RCC 7860 (cell line): ENCODE measurements at places on chromosomes 13 and 19.

- DNase-seq = no peak
Observed at GRCh38 chr13:109396266-109396665, 390.1 kb downstream of the IRS2 start.

- DNase-seq = no peak
Observed at GRCh38 chr13:66139250-66139649, 1090.9 kb downstream of the PCDH9 start.

DNA sequence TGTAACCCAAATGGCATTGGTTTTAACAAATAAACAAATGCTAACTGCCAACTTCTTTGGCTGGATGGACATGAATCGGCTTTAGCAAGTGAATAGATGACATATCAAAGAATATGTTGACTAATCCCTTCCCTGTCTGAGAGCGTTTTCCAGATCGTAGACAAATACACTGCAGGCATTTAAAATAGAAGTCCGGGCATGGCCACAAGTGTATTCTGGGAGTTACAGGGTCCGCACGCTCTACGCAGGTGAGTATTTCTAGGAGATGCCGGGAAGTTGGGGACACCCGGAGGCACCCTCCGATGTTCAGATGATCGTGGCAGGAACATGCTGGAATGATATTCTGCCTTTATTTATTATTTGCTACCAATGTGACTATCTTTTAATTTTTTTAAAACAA is 53.2 kb upstream of the ZNF536 start:
- no peak for DNase-seq

DNA sequence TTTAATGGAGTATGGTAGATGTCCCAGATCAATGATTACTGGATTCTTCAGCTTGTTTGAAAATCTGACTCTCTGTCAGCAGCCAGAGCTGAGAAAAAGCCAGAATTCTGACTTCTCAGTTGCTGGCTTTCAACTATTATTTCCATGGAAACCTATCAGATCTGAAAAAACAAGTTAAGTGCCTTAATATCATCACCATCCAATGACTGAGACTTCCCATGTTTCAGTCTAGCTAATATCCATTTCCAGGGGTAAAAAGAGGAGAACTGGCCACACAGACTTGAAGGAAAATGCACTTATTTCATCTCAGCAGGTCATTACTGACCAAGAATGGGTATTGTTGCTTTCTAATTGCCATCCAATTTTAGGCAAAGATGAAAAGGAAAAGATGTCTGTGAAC is 75.2 kb downstream of the TNFSF11 start:
- no peak for DNase-seq

DNA sequence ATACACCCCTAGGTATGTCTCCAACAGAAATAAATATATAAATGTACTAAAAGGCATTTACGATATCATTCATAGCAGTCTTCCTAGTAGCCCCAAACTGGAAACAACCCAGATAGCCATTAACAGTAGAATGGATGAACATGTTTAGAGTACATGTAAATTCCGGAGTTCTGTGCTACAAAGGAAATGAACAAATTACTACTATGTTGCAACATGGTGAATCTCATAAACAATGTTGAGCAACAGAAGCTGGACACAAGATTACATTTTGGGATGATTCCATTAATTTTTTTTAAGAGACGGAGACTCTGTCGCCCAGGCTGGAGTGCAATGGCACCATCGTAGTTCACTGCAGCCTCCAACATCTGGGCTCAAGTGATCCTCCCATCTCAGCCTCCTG is 5.9 kb upstream of the SLC7A10 start:
- DNase-seq = no peak

- DNase-seq = no peak
Observed at GRCh38 chr19:37966662-37967231, 59.7 kb downstream of the SIPA1L3 start.

- no peak for DNase-seq
Observed at GRCh38 chr13:26469602-26470001, 87.9 kb upstream of the WASF3 start.

GRCh38 chr19:7004313-7004931 is 16.8 kb downstream of the MBD3L2B start:
- DNase-seq = peak; percentile 1

- no peak for DNase-seq
Observed at GRCh38 chr13:42706286-42706685, 75.1 kb upstream of the FAM216B start.

- peak; percentile 51 for DNase-seq
Observed at GRCh38 chr19:36604656-36605100, 435 bp upstream of the ZNF382 start.
